T-helper 1 cell (primary cell): ENCODE measurements at places on chromosomes 3 and 15.

GRCh38 chr3:188262913-188263683 lies 109.1 kb downstream of the LPP start:
- no peak for DNase-seq

GRCh38 chr15:98315971-98316370 lies 332.4 kb upstream of the IGF1R start:
- no peak for DNase-seq

GRCh38 chr3:30666572-30667279 lies 60.3 kb downstream of the TGFBR2 start:
- no peak for DNase-seq

DNA sequence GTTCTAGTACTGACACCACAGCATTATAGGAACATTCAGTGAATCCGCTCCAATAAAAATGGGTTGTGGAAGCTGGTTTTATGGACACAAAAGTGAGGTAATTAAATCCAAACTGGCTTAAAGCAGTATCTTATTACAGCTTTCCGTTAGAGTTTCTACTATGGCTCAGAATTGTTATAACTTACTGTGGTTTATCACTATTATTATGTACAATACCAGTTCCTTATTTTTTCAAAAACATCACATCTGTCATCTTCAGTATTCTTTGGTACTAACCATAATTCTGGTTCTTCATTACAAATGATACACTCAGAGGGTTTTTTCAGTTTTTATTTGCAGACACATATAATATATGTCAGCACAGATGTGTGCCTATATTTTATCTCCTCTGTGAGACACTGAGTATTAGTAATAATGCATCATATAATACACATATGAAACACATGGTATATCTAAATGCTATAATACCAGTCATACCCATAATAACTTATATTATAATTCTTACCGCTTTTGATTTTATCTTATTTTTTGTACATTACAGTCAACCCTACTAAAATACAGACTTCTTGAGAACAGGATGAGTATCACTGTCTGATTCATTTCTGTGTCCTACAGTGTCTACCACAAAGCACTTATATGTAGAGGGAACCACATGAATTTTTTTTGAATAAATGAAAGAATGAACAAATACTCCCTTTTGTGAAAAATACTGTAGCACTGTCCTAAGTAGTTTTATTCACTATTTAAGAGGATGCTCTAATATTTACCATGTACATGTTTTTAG lies 39.0 kb downstream of the CMSS1 start:
- no peak for DNase-seq

DNA sequence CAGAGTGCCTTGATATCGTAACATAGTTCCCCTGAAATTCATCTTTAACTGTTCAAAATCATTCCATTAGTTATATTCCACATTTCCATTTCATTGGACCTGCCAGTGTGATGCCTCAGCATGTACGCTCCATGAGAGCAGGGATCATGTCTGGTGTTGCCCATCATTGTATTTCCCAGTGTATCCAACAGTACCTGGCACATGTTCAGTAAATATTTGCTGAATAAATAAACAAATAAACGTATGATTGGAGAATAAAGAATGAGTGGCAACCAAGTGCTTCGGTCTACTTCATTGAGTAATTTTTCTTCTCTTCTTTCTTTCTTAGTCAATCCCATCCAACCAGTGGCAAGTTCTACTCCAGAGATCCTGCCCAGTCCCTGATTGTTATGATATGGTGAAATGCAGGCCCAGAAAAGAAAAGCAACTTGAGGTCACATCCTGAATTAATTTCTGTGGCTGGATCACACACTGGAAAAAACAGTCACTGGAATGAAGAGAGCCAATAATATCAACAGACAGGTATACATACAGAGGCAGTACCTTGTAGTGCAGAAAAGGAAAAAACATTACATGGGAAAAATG lies 101.2 kb downstream of the PLCH1 start:
- DNase-seq: no peak

- DNase-seq: no peak
Measured at GRCh38 chr3:70053293-70053692, 53.8 kb downstream of the SAMMSON start.

DNA sequence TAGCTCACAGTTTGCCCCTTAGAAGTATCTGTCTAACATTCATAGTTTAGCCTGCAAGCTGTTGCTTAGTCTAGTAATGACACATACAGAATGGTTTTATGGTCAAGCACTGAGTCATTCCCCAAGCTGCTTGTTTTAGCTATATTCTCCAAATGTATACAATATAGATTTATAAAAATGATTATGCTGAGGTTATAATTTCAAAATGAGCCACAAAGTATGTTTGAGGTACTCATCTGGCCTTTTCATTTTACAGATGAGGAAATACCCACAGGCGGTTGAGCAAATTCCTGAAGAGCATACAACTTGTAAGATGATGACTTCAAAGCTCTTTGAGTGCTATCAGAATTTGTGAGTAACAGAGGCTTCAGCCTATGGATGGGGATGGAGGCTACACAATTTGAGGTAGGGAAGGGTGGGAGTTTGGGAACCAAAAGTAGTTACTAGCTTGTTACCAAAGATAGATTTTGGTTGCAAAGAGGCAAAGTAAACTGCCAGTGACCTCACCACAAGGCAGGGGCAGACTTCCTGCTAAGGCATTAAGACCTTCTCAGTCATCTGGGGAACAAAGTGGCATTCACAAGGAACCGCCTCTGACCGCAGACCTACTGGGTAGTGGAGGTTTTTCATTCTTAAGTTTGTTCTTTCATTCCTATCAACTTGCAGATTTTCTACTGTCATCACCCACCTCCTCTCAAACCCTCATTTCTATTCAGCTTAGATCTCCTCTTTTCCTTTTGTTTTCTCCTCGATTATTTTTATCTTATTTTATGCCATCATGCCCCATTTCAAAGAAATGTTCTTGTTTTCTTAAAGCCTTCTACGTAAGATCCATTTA lies 257.2 kb upstream of the NECTIN3 start:
- no peak for DNase-seq

DNA sequence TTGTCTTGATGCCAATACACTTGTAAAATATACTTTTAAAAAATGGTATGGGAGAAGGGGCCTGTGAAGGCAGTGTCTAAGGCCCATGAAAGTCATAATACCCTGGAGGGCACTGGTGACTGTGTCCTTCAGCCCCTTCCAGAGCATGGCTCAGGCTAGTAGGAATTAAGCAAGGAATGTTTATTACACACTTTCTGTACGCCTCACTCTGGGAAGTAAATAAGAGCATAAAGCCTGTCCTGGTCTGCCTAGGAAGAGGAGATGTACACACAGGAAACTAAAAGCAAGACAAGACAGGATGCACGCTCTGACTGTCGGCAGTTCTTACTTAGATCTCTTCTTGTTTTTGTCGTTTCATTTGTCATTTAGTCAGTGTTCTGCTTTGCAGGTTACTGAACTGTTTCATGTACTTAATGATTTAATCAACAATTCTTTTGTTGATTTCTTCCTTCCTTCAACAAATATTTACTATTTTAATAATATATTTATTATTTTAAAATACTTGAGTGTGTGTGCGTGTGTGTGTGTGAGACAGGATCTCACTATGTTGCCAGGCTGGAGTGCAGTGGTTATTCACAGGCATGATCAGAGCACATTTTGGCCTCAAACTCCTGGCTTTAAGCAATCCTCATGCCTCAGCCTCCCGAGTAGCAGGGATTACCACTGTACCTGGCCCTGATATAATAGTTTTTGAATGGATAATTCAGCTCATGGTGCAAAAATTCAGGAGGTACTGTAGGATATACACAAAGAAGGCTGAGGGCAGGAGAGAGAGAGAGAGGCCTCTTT lies 9.0 kb upstream of the SMAD6 start:
- DNase-seq: peak; percentile 73

- DNase-seq: no peak
Measured at GRCh38 chr15:27587810-27588209, 511.3 kb downstream of the OCA2 start.

- no peak for DNase-seq
Measured at GRCh38 chr3:104176706-104177105, 1190.0 kb upstream of the ALCAM start.

DNA sequence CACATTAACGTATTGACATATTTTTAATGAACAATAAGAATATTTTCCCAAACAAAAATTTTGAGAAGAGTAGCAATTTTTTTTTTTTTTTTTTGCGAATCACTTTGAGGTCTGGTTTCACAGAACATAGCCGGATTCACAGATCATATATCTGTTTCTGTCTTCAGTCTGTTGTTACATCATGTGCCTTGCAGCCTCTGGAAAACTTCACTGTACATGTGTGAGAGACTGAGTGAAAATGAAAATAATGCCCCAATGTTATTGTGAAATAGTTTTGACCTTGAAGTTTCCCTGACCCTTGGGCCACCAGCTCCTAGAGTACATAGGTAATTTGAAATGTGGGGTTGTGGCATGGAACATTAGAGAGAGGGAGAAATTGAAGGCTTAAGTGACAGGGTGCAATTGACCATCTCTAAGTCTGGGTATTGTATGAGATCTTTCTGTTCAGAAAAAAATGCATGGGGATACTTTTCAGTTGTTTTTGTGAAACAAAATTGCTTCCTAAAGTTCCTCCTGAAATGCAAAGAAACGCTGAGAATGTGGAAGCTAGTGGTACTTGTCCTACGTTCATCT lies 14.0 kb downstream of the ITPR1 start:
- DNase-seq: no peak

- no peak for DNase-seq
Measured at GRCh38 chr3:66163222-66163621, 57.6 kb upstream of the SLC25A26 start.

DNA sequence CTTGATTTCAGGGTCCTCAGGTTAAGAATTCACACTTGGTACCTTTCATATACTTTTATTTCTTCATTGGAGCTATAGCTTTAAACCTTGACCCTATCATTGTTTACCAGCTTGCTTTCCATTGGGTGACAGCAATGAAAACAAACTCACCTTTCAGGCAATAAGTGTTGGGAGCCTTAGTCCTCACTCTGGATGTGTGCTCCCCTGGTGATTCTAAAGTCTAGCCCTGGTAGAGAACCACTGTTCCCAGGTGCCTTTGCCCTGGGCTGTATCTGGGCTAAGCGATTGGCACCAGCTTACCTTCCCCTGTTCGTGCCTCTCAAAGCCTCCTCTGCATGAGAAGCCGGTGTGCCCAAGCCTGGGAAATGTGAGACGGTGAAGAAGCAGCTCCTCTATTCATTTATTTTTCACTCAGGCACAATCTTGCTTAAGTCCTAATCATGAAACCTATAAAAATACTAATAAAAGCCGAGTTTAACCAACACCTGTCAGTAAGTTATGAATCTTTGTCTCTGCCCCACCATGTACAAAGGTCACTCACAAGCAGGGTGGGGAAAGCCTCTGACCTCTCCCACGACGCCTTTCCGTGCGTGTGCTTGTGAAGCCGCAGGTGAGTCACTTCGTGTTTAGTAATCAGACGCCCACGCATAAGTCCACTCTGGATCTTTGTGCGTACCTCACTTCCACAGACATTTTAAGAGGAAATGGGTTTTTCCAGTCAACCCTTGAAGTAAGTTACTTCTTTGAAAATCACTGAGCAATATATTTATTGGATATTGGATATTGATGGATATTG lies 12.8 kb upstream of the ARRDC4 start:
- DNase-seq: no peak

- peak; percentile 35 for DNase-seq
Measured at GRCh38 chr3:46442576-46443530, 21.9 kb downstream of the LTF start.

DNA sequence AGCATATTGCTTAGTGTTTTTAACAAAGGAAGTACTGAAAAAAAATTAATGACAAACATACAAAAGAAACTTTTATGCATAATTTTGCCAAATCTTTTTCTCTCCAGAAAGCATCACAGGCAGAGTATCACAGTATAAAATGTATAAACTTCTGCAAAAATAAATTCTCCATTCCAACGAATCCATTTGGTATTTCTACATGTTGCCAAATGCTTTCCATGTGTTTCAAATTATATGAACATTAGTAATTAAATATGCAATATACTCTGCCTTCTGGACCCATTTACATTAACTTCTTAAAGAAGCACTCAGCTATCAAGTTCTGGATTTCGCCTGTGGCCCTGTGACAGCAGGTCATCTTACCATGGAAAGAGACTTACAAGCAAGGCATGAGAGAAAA lies 189.1 kb upstream of the ALCAM start:
- no peak for DNase-seq

DNA sequence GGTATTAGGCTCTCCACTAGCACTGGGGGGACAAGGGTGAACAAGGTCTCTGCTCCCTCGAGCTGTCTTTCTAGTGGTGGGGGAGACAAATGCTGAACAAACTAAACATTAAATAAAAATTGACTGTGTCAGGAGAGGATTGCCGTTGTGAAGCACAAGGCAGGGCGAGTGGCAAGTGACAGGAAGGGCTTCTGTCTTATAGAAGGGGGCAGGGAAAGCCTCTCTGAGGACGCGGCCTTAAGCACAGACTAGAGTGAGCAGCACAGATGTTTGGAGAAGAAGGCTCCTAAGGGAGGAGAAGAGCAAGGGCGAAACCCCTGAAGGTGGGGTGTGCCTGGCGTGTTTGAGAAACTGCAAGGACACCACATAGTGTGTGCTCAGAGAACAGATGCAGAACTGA lies 50.9 kb upstream of the ATP2B2 start:
- no peak for DNase-seq

GRCh38 chr15:57146506-57147201 lies 228.2 kb downstream of the TCF12 start:
- no peak for DNase-seq

GRCh38 chr15:92958105-92958504 lies 58.0 kb downstream of the CHD2 start:
- peak; percentile 19 for DNase-seq

- no peak for DNase-seq
Measured at GRCh38 chr3:107674371-107674770, 151.6 kb downstream of the BBX start.

- DNase-seq: no peak
Measured at GRCh38 chr3:62686503-62687294, 188.5 kb downstream of the CADPS start.

GRCh38 chr3:78562328-78562727 lies 1205.5 kb downstream of the ROBO1 start:
- DNase-seq: no peak

DNA sequence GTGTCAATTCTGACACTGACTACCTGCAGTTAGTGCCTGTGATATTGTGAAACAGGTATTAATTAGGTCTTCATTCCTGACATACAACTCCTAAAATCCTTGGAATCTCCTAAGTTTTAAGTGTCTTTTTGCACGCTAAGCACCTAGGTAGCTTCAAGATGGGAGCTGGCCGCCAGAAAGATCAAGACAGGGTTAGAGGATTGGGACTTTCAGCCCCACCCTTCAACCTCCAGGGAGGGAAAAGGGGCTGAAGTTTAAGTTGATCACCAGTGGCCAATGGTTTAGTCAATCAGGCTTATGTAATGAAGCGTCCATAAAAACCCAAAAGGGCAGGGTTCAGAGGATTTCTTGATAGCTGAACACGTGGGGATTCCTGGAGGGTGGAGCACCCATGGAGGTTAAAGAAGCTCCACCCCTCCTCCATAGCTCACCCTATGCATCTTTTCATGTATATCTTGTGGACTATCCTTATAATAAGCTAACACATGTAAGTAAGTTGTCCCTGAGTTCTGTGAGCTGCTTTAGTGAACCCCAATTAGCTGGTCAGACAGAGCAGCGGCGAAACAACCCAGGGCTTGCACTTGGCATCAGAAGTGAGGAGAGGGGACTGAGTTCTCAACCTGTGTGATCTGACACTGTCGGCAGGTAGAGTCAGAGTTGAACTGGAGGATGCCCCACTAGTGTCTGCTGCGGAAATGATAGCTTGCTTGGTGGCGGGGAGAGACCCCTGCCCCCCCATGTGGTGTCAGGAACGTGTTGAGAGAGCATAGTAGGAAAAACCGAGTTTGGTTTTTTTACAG lies 12.8 kb upstream of the SRP14 start:
- no peak for DNase-seq
